ENCODE measurements at places on chromosomes 6 and 20.
A peak's percentile ranks its signal among the peaks of the same experiment; 100 is the strongest.

- no peak for DNase-seq
These were observed 79.0 kb downstream of the BACH2 start for GRCh38 chr6:90217506-90218127.

GRCh38 chr6:127328043-127328609, 15.3 kb downstream of the ECHDC1 start:
- DNase-seq: no peak

GRCh38 chr6:20211037-20211940, 980 bp downstream of the MBOAT1 start:
- no peak for DNase-seq

DNA sequence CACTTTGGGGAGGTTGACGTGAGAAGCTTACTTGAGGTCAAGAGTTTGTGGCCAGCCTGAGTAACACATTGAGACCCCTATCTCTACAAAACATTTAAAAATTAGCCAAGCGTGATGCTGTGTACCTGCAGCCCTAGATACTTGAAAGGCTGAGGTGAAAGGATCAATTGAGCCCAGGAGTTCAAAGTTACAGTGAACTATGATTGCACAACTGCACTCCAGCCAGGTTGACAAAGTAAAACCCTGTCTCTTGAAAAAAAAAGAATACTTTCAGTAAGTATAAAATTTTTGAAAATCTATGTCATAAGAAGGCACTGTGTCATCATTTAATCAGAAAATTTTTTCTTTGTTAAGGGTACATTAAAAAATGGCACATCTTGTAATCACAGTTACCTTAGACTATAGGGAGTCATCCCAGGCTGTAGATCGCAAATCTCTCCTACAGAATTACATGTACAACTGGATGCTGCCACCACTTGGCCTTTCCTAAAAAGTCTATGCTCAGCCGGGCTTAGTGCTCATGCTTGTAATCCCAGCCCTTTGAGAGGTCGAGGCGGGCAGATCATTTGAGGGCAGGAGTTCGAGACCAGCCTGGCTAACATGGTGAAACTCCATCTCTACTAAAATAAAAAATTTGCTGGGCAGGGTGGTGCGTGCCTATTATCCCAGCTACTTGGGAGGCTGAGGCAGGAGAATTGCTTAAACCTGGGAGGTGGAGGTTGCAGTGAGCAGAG, 17.0 kb upstream of the MRS2 start:
- DNase-seq: no peak

DNA sequence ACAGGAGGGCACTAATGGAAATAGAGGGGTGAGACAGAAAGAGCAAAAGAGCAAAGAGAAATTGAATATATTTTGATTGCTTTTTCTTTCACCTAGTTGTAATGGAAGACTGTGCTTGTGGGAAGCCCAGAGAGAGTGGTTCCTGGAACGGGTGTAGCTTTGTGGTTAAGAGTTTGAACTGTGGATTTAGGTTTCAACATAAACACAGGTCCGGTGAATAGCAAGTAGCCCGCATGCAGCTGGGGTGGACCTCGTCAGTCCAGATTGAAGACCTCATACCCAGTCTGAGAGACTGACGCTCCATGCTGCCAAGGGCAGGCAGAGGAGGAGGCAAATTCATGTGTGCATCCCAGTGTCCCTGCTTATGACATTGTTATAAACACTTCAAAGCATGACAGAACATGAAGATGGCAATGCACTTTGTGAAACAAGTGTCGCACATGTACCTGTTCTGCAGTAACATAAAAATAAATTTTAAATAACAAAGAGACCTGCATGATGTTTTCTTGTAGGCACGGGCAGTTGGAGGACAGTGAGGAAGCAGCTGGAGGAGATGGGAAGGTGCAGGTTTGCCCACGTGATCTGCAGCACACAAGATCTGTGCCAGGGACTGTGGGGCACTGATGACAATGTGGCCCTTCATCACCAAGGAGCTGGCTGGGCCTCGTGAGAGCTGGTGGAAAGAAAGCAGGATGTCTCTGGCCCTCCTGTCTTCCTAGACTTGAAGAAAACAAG, 220.5 kb upstream of the SSTR4 start:
- no peak for DNase-seq

DNA sequence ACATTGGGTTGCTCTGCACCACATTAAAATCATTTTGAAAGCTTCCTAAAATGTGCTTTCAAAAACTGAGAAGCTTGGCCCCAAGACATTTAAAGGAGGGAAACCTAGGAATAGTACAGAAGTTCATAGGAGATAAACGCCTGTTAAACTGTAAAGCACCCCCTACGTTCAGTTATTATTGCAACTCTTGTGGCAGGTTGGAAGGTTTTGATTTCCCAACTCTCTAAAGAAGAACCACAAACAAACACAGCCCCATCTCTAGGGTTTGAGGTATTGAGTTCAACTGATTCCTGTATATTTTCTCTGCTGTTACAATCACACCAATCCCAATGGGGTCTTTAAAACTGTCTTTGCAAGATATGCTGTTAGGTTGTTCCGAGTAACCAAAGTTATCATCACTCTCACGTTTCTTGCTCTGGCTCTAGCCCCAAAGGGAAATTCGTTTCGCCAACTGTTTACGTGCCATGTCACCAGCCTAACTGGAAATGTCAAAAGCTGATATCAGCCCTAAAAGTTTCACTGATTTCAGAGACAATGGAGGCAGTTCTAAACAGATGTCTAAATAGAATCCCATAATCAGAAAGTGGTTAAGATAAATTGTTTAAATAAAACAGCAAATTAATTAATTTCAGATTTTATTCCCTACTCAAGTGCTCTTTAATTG, 12.1 kb downstream of the TFAP2A start:
- DNase-seq: no peak

- no peak for DNase-seq
These were observed 311.6 kb upstream of the ECI2 start for GRCh38 chr6:4446982-4447381.

GRCh38 chr6:48032151-48032550, 78.8 kb downstream of the PTCHD4 start:
- DNase-seq: no peak

DNA sequence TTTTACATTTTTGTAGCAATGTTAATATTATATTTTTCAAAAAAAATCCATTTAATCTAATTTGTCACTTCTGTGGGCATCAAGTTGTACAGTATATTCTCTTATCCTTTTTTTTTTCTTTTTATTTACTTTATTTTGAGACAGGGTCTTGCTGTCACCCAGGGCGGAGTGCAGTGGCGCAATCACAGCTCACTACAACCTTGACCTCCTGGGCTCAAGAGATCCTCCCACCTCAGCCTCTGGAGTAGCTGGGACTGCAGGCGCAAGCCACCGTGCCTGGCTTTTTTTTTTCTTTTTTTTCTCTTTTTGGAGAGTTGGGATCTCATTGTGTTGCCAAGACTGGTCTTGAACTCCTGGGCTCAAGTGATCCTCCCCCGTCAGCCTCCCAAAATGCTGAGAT, 14.4 kb upstream of the BEND6 start:
- DNase-seq: no peak

GRCh38 chr6:97177905-97178304, 105.1 kb downstream of the MMS22L start:
- DNase-seq: no peak

DNA sequence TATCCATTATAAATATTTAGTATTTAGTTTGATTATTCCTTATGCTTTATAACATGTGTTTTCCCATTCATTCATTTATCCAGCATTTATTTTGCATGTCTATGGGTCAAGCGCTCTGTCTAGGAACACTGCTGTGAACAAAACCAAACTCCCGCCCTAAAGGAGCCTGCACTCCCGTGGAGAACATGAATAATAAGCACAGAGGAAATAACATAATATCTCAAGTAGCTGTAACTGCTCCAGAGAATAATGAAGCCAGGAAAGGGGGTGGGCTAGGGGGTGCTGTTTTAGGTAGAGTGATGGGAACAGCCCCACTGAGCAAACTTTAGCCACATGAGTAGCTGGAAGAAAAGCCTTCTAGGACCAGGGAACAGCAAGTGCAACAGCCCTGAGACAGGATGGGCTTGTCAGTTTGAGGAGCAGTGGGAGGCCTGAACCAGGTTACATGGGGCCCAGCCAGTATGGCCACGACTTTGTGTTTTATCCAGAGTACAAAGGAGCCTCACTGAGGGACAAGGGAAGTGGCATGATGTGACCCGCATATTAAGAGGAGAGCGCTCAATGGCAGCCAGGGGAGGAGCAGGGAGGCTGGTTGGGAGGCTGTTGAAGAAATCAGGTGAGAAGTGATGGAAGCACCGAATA, 24.4 kb upstream of the PRND start:
- no peak for DNase-seq

- DNase-seq: no peak
These were observed 74.5 kb downstream of the FOXF2 start for GRCh38 chr6:1463751-1464426.

DNA sequence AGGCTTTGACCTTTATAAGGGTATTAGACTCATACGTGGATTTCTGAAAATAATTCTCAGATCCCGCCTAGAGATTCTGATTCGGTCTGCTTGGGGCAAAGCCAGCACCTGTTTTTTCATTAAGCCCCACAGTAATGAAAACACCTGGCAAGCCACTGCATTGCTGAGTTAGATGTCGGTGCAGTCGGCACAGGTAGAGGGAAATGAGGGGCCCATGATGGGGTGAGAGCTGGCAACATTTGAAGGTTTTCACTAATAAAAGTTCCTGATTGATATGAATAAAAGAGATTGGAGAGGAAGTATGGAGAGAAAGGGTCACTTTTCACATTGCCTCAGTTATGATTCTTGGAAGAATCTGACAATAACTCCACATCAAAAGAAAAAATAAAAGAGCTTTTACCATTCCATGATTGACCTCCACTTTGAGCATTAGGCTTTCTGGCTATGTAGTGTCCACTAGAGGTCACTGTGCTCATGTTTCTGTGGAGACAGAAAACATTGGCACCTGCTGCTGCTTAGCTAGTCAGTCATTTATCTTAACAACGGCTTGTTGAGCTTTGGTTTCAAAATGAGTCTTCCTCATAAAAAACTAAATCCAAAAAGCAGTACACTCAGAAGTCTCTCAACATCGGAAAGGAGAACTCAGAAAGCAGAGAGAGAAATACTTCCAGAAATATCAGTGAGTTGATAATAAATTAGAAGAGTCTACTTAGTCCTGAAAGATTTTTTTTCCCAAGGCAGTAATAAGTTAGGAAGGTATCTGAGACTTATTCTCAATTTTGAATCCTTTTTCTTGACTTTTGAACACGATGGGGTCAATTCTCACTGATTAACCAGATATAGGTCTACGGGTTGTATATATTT, 53.3 kb upstream of the KLHL31 start:
- peak; percentile 92 for DNase-seq

DNA sequence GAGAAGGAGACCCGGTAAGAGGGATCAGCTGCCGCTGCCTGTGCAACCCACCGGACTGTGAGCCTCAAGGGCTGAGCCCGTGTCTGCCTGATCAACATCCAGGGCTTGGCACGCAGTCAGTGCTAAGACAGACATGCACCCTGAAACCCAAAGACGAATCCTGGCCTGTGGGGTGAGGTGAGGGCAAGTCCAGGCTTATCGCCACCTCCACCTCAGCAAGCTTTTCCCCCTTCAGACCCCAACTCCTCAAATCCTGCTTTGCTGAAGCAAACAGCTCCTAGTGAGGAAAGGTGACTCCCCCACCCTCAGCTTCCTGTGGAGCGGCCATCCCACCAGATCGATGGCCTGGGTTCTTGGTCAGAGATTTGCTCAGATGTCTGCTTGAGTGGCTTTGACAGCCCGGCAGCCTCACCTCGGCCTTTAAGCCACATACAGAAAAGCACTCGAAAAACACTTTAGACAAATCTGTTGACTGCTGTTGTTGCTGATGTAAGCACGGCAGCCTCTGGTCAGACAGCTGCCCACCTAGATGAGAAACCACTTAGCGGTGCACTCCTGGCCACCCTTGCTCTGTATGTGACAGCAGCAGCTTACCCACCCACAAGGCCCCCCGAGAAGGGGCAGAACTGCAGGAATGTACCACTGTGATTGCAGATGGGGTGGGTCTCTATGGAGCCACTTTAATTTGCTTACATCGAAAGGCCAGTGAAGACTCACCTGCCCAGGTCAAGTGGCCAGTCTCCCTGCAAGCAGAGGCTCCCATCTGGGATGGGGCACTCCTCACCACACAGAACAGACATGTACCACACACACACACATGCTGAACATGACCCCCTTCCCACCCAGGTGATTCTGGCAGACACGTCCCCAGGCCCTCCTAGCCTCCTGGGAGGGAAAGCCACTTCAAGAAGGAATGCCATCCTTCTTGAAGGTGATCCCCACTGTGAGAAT, 14.8 kb downstream of the MTCH1 start:
- no peak for DNase-seq

GRCh38 chr6:130212215-130212874, 10.4 kb downstream of the SAMD3 start:
- DNase-seq: no peak

DNA sequence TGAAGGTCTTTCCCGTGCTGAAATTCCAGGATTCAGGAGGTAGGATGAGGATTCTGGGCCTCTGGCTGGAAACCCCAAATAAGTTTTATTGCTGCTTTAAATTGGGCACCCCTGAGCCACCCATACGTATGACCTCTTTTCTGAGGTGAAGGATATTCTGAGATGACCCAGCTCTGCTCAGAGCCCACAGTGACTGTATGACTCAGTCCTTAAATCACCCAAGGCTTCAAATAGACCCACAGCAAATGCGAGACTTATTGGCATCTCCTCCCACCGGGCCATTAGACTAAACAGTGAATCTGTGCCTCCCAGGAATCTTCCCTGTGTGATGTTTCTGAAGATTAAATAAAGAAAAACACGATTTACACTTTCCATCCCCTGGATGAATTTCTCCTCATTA, 9.5 kb downstream of the SIRPG start:
- no peak for DNase-seq

- no peak for DNase-seq
These were observed 18.6 kb downstream of the KCNK17 start for GRCh38 chr6:39295611-39296011.

DNA sequence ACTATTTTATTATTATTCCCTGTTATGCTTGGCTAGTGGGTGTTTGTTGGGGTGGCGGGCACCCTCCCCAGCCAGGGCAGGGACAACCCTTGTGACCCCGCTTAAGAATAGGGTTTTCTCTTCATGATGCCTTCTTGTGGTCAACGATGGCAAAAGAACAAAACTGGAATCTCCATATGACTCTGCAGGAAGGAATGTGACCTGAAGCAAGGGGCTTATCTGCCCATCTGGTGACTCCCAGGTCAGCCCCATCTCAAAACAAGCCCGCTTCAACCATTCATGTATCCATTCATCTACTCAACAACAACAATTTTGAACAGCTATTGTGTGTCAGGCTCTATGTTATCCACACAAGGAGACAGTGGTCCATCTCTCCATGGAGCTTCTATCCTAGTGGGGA, 30.9 kb upstream of the TGM6 start:
- DNase-seq: no peak

GRCh38 chr6:158303210-158303731, 9.0 kb upstream of the TULP4 start:
- DNase-seq: no peak

GRCh38 chr6:111662072-111662793, 56.6 kb upstream of the TRAF3IP2 start:
- no peak for DNase-seq

DNA sequence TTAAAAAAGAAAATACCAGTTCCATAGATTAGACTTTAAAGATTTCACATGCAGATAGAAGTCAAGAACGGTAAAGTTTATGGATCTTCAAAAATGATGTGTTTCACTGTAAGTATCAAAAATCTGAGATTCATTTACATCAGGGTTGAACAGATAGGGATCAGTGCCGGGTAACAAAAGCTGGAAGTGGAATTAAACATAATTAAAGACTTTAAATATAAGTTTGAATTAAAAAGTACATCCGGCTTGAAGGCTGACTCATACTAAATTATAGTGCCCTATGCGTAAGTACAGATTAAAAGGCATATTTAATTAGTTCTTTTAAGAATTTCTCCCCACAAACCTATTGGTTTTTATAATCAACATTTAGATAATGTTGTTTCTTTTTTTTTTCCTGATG, 312.7 kb downstream of the PRL start:
- DNase-seq: no peak

Measured in NCI-H526 treated with DMSO at 0.1 percent for 48 hours (cell line).